Suppressor macrophage treated with lipopolysaccharide for 4 hours (primary cell): ENCODE measurements at places on chromosomes 13 and 19.
A peak's percentile ranks its signal among the peaks of the same experiment; 100 is the strongest.

- peak; percentile 8 for DNase-seq
These were observed 58.6 kb upstream of the SPRY2 start for GRCh38 chr13:80399340-80400163.

DNA sequence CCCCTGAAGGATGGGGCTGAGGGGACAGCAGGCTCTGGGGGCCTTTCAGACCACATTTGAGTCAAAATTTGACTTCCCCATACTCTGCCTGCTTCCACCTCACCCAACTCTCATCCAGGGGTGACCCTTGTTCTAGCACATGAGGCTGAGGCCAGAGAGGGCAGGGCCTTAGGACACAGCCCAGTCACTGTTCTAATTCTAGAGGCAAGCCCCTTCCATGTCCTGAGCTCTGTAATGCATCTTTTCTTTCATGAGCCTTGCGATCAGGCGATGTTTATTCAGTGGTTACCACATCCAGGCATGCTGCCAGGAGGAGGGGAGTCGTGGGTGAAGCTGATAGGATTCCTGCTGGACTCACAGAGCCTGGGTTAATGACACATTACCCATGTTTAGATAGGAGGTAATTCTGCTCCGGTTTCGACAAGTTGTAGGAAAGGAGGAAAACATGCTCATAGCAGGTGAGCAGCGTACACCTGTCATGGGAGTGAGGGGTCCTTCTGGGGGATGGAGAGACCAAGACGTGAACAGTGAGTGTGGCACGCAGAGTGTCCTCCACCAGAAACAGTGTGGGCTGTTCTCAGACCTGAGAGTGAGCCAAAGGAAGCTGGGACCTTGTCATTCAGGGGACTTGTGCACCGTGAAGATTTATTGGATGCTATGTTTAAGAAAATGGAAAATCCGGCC is 9.3 kb downstream of the RPS9 start:
- DNase-seq: peak; percentile 97

DNA sequence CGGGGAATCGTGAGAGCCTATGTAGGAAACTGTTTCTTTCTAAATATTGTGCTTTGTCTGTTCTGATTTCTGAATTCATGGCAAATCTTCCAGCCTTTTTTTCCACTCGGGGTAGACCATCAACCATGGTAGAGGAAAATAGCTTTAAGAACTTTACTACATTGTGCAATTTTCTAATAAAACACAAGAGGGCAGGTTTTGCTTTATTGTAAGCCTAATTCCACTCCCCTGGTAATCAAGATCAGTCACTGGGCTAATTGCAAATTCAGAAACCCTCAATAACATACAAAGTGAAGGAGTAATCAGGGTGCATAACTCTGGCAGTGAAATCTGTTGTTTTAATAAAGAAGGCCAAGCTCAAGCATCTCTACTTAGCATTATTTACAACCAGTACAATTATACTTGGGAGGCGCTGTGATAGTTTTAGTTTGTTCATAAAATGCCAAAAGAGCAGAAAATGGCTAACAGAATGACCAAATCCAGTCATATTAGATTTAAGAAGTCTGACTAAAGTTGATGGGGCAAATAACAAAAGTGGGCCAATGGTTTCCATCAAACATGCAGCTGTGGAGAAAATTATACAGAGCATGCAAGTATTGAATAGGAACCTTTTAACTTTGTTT is 43.8 kb downstream of the DCT start:
- peak; percentile 54 for DNase-seq

DNA sequence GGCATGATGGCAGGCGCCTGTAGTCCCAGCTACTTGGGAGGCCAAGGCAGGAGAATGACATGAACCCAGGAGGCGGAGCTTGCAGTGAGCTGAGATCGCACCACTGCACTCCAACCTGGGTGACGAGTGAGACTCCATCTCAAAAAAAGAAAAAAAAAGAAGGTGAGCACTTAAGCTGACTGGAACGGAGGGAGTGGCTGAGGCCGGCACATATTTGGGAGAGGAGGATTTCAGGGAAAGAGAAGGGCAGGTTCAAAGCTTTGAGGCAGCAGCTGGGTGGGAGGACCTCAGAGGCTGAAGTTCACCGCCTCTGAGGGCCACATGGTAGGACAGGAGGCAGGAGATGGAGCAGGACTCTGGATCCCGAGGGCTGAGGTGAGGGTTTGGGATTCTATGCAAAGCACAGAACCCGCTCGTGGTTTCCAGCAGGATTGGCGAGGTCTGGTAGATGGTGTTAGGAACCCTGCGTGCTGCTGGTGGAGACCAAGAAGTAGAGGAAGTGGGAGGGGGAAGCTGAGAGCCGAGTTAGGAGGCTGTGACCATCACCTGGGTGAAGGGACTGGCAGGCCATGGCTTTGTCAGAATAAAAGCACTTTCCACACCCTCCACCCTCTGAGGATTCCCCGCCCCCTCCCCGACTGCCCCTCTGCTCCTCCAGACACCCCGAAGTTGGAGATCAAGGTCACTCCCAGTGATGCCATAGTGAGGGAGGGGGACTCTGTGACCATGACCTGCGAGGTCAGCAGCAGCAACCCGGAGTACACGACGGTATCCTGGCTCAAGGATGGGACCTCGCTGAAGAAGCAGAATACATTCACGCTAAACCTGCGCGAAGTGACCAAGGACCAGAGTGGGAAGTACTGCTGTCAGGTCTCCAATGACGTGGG is 8.4 kb downstream of the CD22 start:
- DNase-seq: no peak

DNA sequence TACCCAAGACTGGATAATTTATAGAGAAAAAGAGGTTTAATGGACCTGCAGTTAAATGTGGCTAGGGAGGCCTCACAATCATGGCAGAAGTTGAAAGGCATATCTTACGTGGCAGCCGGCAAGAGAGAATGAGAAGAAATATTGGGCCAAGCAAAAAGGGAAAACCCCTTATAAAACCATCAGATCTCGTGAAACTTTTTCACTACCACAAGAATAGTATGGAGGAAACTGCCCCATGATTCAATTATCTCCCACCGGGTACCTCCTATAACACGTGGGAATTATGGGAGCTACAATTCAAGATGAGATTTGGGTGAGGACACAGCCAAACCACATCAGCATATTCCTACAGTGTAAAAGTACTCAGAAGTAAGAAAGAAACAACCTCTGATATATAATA is 4.7 kb upstream of the KBTBD7 start:
- DNase-seq: no peak

DNA sequence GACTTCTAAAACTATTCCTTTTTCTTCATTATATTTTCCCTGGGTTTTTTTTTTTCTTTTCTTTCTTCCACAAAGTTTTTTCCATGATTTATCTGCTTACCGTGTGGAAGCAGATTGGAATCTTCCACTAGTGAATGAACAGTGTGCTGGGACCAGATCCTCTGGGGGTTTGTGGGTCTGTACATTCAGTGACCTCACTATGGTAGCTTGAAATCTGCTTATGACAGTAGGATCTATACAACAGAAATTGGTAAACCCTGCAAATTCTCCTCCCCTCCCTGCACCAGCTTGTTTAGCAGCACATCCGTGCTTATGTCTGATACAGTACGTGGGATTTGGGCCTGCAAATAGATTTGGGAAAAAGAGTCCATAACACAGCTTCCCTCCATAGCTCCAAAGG is 26.0 kb upstream of the MAB21L1 start:
- DNase-seq: no peak

DNA sequence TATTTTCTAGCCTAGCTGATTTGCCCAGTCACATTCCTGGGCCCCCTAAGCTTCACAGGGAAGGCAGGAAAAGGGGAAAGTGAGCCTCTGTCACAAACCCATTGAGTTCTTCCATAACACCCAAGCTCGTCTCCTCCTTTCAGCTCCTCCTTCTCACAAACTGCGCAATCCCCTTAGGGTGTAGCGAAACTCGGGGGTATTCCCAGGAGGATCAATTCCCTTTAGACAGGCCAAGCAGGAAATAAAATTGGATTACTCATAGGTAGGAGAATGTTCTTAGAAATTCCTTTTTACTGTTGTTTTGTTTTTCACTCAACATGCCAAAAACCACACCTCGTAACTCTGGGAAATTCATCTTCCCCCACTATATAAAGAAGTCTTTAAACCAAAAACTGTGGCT is 139.3 kb downstream of the IRS2 start:
- no peak for DNase-seq

DNA sequence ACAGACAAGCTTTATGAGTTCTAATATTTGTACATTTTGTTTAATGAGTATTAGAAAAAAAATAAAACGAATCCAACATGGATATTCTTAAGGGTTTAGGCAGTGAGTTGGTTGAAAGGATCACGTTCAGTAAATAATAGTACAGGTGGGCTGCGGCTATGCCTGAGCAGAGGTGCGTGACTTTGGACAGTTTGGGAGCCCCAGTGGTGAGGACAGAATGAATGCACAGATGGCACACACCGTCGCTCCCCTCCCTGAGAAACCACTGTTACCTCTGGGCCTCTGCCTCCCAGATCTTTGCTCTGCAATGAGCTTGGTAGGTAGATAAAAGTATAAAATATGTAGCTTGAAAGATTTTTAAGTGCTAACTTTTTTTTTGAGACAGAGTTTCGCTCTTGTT is 153.3 kb downstream of the SIPA1L3 start:
- DNase-seq: no peak

- no peak for DNase-seq
These were observed 56.1 kb downstream of the CHST8 start for GRCh38 chr19:33677745-33678426.

- DNase-seq: no peak
These were observed 38.7 kb downstream of the KLF2 start for GRCh38 chr19:16363133-16363851.

DNA sequence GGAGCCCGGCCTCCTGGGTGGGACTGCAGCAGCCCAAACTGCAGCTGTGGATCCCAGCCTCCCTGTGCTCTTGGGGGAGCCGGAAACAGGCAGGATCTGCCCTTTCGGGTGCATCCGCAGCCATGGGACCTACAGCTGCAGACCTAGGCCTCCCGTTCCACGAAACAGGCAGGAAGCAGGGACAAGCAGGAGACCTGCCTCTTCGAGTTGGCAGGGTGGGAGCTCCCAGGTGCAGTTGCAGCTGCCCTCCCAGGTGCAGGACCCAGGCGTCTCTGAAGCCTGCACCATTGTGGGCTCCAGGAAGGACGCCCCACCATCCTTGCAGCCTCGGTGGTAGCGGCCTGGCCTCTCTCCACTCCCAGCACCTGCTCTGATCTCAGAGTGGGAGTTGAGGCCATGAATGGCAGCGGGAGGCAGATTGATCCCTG is 189.0 kb upstream of the KLHL1 start:
- no peak for DNase-seq

DNA sequence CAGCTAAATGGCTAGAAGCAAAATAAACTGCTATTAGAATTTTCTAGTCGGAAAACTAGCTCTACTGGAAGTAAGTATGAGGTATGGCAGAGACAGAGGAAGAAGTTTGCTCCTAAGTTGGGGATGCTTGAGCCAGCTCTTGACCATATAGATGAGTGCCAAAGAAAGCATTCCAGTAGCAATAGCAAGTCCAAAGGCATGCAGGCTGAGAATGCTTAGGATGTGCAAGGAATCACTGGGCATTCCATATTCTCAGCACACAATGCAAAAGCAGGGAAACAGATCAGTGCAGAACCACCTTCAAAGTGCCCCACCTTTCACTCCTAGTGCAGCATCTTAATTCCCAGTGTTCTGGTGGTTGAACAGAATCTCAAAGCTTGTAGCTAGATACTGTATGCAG is 32.9 kb downstream of the SERTM1 start:
- DNase-seq: no peak

DNA sequence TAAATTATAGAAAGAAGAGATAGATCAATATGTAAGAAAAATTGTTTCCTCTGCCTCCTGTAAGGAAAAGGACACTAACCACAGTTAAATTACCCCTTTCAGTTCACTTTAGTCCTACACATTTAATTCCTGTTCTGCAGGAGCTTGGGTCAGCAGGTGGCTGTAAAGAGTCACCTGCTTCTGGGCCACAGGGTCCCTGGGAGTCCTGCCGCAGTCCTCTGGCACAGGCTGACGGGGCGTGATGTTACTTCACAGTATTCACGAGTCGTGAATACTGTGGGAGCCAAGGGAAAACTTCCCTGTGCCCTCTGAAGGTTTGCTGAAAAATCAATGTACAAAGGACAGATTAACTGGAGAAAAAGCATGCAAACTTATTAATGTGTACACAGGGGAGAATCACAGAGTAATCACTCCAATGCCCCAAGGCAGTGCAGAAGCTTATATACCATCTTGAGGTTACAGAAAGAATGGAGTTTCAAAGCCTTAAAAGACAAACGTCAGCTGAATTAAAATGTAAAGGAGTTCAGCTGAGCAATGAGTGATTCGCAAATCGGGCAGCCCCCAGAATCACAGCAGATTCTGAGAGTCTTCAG is 125.8 kb upstream of the TMTC4 start:
- DNase-seq: no peak

GRCh38 chr13:53901593-53901992 is 873.0 kb downstream of the OLFM4 start:
- DNase-seq: no peak

DNA sequence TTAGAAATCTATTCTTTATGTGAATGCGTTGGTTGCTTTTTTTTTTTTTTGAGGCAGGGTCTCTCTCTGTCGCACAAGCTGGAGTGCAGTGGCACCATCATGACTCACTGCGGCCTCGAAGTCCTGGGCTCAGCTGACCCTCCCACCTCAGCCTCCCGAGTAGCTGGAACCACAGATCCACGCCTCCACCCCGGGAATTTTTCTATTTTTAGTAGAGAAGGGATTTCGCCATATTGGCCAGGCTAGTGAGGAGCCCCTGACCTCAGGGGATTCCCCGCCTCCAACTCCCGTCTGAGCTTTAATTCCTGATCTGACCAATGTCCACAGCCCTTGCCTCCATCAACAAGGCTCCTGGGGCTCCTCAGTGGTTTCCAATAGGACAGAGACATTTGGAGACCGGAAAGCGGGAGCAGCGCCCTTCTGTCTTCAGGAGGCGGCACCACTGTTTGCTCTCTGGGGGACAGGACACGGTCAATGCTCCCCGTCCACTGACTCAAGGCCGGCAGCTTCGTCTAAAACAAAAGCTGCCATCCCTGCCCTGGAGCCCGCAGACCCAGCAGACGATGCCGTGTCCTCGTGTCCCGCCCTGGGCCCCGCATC is 503 bp downstream of the TUBA3C start:
- no peak for DNase-seq

DNA sequence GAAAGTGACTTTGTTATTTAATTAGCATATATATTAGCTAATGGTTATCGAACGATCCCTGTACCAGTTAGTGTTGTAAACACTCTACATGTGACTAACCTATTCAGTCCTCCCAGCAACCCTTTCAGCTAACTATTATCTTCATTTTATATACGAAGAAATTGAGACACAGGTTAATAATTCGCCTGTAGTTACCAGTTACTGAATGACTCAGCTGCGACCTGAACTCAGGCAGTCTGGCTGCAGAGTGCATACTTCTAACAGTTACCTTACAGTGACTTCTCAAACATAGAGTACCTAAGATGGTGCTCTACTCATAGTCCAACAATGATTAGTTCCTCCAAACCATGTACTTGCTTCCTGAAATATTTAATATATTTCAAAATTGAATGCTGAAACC is 117.7 kb downstream of the FNDC3A start:
- no peak for DNase-seq

GRCh38 chr13:72435251-72435650 is 292.2 kb downstream of the MZT1 start:
- DNase-seq: no peak

- peak; percentile 54 for DNase-seq
These were observed 30.8 kb upstream of the LRCH1 start for GRCh38 chr13:46521921-46522747.
